ENCODE measurements at places on chromosomes 6 and 20. TPM values are rescaled to one million over a fixed set of nuclear protein-coding genes. Genes with fewer than 3 reads are reported as not detected.

The MUCL3 gene
- total RNA-seq: 0.51 TPM

DNA sequence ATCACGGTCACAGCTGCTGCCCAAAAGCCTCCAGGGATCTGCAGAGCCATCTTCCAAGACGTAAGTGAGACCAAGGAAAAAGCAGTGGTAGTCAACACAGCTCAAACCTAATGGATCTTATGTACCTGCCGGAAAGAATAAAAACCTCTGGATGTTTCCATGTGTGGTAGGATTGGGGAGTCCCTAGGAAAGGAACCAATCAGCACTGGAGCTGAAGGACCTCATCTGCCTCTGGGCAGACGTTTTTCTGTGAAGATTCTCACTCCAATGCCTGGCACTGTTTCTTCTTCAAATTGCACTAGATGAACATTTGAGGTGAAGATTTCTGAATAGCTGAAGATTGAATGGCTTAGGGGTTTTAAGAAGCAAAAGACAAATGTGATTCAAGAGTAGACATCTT lies at the start of gene HLA-DQB2:
TSS of gene HLA-DQB2 (minus strand) at position 112 of the 400 bp plus-strand sequence. CDS start at position 50, 62 bp downstream.
- no peak within 1 kb of the TSS for H3K27ac ChIP-seq
- H3K27me3 ChIP-seq: peaks cover 5% of the 10 kb centered on the region
- no peak within 1 kb of the TSS for H3K4me3 ChIP-seq
- no peak for DNase-seq
- H3K36me3 ChIP-seq: no peaks in the 10 kb centered on the region

The SRMS gene
- not detected for total RNA-seq

- no peak overlapping the region for H3K4me3 ChIP-seq
- DNase-seq: peak; percentile 0
- no peak overlapping the region for H3K27ac ChIP-seq
- no peaks in the 10 kb centered on the region for H3K4me1 ChIP-seq
Measured at GRCh38 chr6:153392156-153392555, 261.1 kb upstream of the RGS17 start.

All from lung (tissue), 17 donors.